ENCODE measurements at places on chromosomes 1 and 21. TPM values are rescaled to one million over a fixed set of nuclear protein-coding genes. Genes with fewer than 3 reads are reported as not detected.

GRCh38 chr1:200659269-200659668, 10.4 kb downstream of the DDX59 start:
- DNase-seq = no peak

- DNase-seq = no peak
Observed at GRCh38 chr1:23664837-23665795, 26.5 kb upstream of the RPL11 start.

The PGLYRP4 gene
- 0.30 TPM for total RNA-seq

The POU3F1 gene
- total RNA-seq = not detected

Measured in lower lobe of right lung (tissue), 2 donors.